Esophagus muscularis mucosa (tissue), 4 donors: ENCODE measurements at places on chromosomes 2 and 18. TPM values are rescaled to one million over a fixed set of nuclear protein-coding genes. Genes with fewer than 3 reads are reported as not detected.

The ZNF804A gene
- not detected for total RNA-seq

DNA sequence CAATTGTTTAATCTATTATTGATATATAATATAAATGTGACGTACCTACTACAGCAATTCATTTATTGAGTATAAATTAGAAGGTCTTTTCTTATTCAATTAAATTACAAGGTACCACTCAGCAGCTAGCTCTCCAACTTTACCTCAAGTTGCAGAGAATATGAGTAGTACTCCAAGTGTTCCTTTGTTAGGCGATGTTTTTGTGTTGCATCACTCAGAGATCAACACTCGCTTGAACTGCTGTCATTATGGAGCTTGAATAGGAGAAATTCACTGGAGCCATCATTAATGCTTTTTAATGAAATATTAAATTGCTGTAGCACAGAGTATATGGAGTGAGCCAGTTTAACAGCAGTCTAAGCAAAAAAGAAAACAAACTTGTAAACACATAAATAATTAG, 320.0 kb downstream of the FSIP2 start:
- no peak overlapping the region for H3K4me3 ChIP-seq
- no peak for DNase-seq
- H3K36me3 ChIP-seq, result no peaks in the 10 kb centered on the region
- peaks cover 12% of the 10 kb centered on the region for H3K4me1 ChIP-seq
- H3K27ac ChIP-seq, result no peak overlapping the region

GRCh38 chr2:16459606-16460005, 206.0 kb downstream of the CYRIA start:
- H3K4me1 ChIP-seq, result no peaks in the 10 kb centered on the region
- H3K27me3 ChIP-seq, result no peaks in the 10 kb centered on the region
- no peak for DNase-seq
- no peak overlapping the region for H3K4me3 ChIP-seq

DNA sequence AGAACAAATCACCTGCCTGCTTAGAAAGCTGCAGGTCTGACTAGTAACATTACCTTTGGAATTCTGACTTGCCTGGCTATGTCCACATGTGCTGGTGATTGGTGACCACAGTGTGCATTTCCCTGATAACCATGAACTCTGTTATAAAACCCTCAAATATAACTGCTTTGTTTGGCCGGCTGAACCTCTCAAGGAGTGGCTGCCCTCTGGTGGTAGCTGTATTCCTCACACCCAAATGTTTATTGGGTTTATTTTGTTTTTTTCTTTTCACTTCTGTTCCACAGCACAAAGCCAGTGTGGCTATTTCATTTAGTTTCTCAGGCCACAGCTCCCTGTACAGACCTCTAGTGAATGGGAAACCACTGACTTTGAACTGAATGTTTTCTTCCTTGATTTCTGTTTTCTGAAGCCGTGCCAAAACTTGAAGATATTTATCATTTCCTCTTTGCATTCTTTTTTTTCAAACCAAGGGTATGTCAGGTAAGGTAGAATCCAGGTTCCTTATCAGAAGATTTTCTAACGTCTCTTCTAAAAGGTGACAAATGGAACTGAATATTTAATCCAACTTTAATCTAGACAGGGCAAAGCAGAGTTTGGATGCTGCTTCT, 549.0 kb upstream of the VRK2 start:
- H3K4me1 ChIP-seq, result no peaks in the 10 kb centered on the region
- no peaks in the 10 kb centered on the region for H3K36me3 ChIP-seq
- no peak overlapping the region for H3K4me3 ChIP-seq
- no peak for DNase-seq

DNA sequence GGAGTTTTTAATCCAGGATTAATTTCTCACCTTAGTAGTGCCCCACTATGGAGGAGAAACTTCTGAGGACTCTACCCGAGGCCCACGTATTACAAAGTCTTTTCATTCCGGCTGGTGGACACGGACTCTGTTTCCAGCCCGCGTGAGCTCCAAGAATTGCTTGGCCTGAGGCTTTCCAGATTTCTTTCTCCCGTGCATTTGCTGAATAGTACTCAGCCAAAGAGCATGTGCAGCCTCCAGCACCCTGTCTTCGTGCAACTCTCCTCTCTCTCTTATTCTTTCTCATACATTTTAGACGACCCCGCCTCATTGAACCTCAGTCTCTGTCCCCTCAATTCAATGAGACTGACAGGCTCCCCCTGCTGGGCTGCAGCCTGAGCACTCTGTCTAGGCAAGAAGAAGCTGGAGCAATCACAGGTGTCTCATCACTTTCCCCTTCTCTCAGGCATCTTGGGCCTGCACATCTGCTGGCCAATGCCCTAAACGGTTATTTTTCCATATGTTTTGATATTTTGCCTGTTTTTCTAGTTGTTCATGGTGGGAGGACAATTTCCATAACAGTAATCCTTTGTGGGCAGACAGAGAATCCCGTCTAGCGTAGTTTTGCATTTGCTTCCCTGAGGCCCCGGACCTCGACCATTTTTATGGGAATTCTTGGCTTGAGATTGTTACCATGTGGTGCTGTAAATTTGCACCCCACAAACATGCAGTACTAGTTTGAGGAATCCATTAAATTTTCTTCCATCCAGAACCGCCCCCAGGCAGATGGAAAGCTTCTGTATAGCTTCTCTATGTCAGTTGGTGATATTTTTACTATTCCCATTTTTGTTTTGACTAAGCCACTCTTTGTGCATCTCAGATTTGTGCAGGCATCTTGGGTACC, 50.1 kb upstream of the LPIN2 start:
- peak overlapping the region; percentile 9 for H3K4me3 ChIP-seq
- peak; percentile 90 for DNase-seq
- H3K4me1 ChIP-seq, result peaks cover 10% of the 10 kb centered on the region
- no peaks in the 10 kb centered on the region for H3K27me3 ChIP-seq
- no peak overlapping the region for H3K27ac ChIP-seq

DNA sequence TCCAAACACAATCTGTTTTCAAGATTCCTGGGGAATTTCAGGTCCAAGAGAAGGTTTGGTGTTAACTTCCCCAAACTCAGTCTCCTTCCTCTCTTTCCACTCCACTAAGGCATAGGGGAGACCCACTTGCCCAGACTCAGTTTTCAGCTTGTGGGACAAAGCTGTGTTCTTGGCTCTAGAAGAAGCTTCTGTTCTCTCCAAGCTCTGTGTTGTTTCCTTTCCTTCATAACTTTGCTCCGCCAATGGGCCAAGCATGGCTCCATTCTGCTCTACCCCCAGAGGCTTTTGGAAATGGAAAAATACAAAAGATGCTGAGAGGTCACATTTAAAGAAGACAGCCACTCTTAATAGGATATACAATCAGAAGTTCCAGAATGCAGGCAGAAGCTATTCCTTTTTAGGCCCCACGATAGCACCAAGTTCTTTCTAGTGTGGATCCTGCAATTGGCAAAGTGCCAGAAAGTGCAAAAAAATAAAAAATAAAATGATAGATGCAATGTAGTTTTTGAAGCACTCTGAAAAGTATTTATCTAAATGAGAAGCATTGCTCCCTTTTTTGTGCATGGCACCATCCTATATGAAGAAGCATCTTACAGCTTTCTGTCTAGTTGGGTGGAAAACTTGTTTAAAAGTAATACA, 510.1 kb downstream of the TXNL1 start:
- no peak overlapping the region for H3K4me3 ChIP-seq
- no peak for DNase-seq
- no peaks in the 10 kb centered on the region for H3K4me1 ChIP-seq
- no peak overlapping the region for H3K27ac ChIP-seq
- no peaks in the 10 kb centered on the region for H3K36me3 ChIP-seq

- no peaks in the 10 kb centered on the region for H3K36me3 ChIP-seq
- no peaks in the 10 kb centered on the region for H3K4me1 ChIP-seq
- no peak for DNase-seq
Measured at GRCh38 chr18:67425672-67426071, 90.8 kb downstream of the DSEL start.

- H3K27ac ChIP-seq, result no peak overlapping the region
- no peak for DNase-seq
- H3K27me3 ChIP-seq, result no peaks in the 10 kb centered on the region
- no peaks in the 10 kb centered on the region for H3K4me1 ChIP-seq
Measured at GRCh38 chr2:24038786-24039499, 8.2 kb downstream of the WDCP start.

GRCh38 chr2:43142921-43143438, 83.4 kb downstream of the ZFP36L2 start:
- no peak overlapping the region for H3K27ac ChIP-seq
- no peak overlapping the region for H3K4me3 ChIP-seq
- H3K4me1 ChIP-seq, result peaks cover 10% of the 10 kb centered on the region
- DNase-seq, result no peak

DNA sequence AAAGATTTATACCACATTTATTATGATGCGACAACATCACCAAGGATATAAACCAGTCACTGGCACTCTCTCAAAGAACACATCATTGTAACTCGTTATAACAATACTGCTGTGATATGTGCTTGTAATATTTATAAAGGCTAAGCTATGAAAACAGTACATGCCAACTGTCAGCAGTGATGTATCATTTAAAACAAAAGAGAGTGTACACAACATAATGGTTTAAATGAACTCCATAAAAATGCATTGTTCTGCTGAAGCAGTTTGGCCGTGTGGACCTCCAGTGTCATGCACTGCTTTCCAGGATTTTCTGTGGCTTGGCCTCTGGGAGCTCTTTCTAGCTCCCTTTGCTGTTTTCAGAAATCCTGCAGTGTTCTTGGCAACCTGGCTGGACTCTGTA, 215.6 kb downstream of the MTX2 start:
- no peaks in the 10 kb centered on the region for H3K27me3 ChIP-seq
- no peak for DNase-seq
- H3K36me3 ChIP-seq, result no peaks in the 10 kb centered on the region

GRCh38 chr2:109222422-109222821, 93.4 kb downstream of the SH3RF3 start:
- no peak overlapping the region for H3K27ac ChIP-seq
- peaks cover 16% of the 10 kb centered on the region for H3K4me1 ChIP-seq
- H3K27me3 ChIP-seq, result no peaks in the 10 kb centered on the region
- DNase-seq, result no peak
- H3K36me3 ChIP-seq, result no peaks in the 10 kb centered on the region

The FLACC1 gene
- 5.1 TPM for total RNA-seq

GRCh38 chr2:112092286-112093041, 37.4 kb downstream of the TMEM87B start:
- H3K27me3 ChIP-seq, result no peaks in the 10 kb centered on the region
- no peak for DNase-seq
- no peaks in the 10 kb centered on the region for H3K4me1 ChIP-seq
- H3K27ac ChIP-seq, result no peak overlapping the region
- peaks cover 66% of the 10 kb centered on the region for H3K36me3 ChIP-seq

- H3K4me3 ChIP-seq, result no peak overlapping the region
- peaks cover 12% of the 10 kb centered on the region for H3K36me3 ChIP-seq
- H3K27me3 ChIP-seq, result no peaks in the 10 kb centered on the region
- H3K4me1 ChIP-seq, result peaks cover 30% of the 10 kb centered on the region
- no peak overlapping the region for H3K27ac ChIP-seq
Measured at GRCh38 chr2:235709124-235709813, 215.4 kb downstream of the AGAP1 start.

The GYPC gene
- 119 TPM for total RNA-seq

GRCh38 chr18:74197705-74198341, 49.5 kb downstream of the TIMM21 start:
- no peak for DNase-seq
- H3K4me1 ChIP-seq, result peaks cover 4% of the 10 kb centered on the region
- no peak overlapping the region for H3K4me3 ChIP-seq
- H3K27ac ChIP-seq, result no peak overlapping the region
- no peaks in the 10 kb centered on the region for H3K36me3 ChIP-seq

DNA sequence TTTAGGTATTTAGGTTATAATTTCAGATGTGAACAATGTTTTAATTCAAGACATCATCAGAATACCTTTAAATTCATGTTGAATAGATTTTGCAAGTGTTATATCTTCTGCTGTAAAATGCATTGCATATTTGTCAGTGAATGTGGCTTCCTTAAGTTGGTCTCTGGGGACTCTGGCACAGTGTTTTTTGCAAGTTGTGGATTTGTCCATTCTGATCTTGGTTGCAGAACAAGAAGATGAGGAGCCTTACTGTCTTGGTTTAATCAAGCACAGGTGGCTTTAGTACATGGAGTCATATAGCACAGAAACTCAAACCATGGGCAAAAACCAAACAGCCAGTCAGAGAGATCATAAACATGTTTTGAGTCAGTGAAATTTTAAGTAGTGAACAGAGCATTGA, 135.7 kb downstream of the ARHGAP28 start:
- no peaks in the 10 kb centered on the region for H3K36me3 ChIP-seq
- no peaks in the 10 kb centered on the region for H3K4me1 ChIP-seq
- H3K4me3 ChIP-seq, result no peak overlapping the region
- H3K27me3 ChIP-seq, result no peaks in the 10 kb centered on the region

DNA sequence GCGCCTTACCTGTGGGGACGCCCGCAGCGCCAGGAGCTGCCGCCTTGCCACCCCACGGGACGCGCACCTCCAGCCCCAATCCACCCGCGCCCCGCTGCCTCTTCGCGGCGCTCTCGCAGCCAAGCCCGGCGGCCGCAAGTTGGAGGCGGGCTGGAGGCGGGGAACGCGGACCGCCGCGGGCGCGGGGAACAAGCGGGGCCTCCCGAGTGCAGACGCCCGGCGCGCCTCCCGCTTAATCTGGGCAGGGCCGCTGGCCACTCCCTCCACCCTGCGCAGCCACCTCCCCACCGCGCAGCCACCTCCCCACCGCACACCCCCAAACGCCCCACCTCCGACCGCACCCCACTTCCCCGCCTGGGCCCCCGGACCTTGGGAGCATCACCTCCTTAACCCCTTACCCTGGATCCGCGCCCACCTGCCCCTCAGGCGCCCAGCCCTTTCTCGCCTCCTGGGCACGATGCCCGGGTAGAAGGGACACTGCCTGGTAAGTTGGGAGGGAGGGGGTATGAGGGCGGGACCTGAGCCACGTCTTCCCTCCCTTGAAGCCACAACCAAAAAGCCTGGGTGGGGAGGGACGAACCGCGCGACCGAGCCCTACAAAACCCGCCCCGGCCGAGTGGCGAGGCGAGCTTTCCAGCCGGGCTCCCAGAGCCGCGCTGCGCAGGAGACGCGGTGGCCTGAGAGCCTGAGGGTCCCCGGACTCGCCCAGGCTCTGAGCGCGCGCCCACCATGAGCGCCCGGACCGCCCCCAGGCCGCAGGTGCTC, at the start of the genes COL4A3 and COL4A4:
Gene COL4A3 (plus strand): TSS at position 627 of the 765 bp plus-strand sequence. CDS start 103 bp downstream, at position 730.
Gene COL4A4 (minus strand): TSS at position 208 of the 765 bp plus-strand sequence. CDS start 16,722 bp downstream, outside the sequence.
- H3K27me3 ChIP-seq, result peaks cover 16% of the 10 kb centered on the region
- H3K27ac ChIP-seq, result peak within 1 kb of the TSS; percentile 72
- peaks cover 21% of the 10 kb centered on the region for H3K4me1 ChIP-seq
- no peaks in the 10 kb centered on the region for H3K36me3 ChIP-seq
- peak within 1 kb of the TSS; percentile 55 for H3K4me3 ChIP-seq

- H3K4me1 ChIP-seq, result no peaks in the 10 kb centered on the region
- H3K27me3 ChIP-seq, result no peaks in the 10 kb centered on the region
- no peak overlapping the region for H3K27ac ChIP-seq
Measured at GRCh38 chr2:71944183-71944550, 203.5 kb downstream of the CYP26B1 start.

The UGT1A10 gene
- total RNA-seq, result not detected

DNA sequence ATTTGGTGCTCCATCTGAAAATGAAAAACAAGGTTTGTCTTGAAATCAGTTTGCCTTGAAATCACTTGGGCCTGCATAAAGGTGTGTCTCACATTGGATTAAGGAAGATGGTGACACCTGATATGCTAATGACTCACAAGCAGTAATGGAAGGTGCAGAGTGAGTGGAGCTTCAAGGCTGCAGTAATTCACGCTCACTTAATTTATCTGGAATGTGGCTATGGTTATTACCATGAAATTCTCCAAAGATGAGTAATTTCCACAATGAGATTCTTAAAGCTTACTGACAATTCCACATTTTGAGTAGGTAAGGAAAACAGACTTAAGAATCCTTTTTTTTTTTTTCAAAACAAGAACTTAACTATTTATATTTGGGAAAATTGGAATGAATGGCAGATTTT, 156.8 kb downstream of the PAX3 start:
- no peaks in the 10 kb centered on the region for H3K27me3 ChIP-seq
- H3K27ac ChIP-seq, result no peak overlapping the region
- H3K4me3 ChIP-seq, result no peak overlapping the region
- no peaks in the 10 kb centered on the region for H3K4me1 ChIP-seq
- no peaks in the 10 kb centered on the region for H3K36me3 ChIP-seq
- no peak for DNase-seq
